HS-5 (cell line): ENCODE measurements at places on chromosomes 5 and 9.

GRCh38 chr5:32055891-32056866 is 117.9 kb downstream of the GOLPH3 start:
- DNase-seq = no peak

- DNase-seq = no peak
Observed at GRCh38 chr5:133381041-133381440, 231.3 kb downstream of the FSTL4 start.

DNA sequence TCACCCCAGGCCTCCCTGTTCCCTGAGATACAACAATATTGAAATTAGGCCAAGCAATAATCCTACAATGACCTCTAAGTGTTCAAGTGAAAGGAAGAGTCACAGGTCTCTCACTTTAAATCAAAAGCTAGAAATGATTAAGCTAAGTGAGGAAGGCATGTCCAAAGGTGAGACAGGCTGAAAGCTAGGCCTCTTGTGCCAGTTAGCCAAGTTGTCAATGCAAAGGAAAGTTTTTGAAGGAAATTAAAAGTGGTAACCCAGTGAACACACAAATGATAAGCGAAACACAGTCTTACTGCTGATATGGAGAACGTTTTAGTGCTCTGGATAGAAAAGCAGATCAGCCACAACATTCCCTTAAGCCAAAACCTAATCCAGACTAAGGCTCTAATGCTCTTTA is 39.8 kb downstream of the PTAR1 start:
- DNase-seq = no peak

DNA sequence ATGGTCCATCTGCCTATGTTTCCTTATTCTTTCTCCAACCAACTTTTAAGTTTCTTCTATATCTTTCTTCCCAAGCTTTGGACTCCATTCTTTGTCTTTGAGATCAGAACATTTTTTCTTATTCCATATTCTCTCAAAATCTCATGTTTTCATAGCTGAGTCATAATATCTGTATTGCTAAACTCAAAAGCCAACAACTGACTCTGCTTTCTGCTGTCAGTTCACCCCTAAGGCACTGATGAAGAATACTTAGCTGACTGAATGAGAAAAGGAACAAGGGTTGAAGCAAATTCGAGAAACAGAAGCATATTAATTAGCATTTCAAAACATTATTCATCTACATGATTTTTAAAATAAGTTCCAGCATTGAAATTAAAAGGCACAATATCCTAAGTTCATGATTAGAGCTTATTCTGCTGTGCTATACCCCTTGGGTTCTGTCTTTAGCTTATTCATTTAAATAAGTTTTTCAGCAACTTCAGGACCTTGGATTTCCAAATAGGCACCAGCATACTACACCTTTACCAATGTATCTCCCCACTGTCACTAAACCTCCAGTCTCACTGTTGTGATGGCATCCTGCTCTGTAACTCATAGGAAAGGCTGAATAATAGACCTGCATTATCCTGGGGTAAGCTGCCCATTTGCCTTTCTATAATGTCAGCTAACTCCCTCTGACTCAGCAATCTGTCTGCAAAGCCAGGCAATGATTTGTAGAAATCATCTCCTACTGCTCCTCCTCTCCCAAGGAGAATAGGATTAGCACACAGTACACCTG is 49.9 kb upstream of the C5orf46 start:
- no peak for DNase-seq

GRCh38 chr5:146032911-146033310 is 72.5 kb downstream of the PLAC8L1 start:
- no peak for DNase-seq

- DNase-seq = no peak
Observed at GRCh38 chr5:176788091-176788490, 22.3 kb upstream of the UNC5A start.

DNA sequence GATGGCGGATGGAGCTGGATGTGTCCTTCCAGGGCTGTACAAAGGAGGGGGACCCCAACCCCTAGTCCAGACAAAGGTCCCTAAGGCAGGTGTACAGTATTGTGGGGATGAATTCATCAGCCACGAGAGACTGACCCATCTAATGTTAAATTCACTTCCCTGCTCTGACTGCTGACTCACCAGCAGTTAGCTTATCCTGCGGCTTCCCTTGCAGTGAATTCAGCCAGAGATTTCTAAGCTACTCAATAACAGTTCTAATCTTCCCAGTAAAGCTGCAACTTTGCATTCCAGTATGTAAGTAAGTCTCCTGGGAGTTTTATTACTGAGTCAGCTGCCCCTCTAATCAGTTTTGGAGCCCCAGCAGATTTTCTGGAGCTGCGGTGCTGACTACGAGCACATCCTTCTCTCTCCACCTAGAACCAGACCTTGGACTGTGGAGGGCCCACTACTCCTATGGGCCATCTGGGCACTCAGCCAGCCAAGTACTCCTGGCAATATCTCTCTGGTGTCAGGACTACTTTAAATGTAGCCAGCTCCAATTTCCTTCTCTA is 16.1 kb downstream of the B4GALT1 start:
- peak; percentile 91 for DNase-seq

GRCh38 chr5:155303120-155303519 is 289.6 kb downstream of the KIF4B start:
- no peak for DNase-seq

DNA sequence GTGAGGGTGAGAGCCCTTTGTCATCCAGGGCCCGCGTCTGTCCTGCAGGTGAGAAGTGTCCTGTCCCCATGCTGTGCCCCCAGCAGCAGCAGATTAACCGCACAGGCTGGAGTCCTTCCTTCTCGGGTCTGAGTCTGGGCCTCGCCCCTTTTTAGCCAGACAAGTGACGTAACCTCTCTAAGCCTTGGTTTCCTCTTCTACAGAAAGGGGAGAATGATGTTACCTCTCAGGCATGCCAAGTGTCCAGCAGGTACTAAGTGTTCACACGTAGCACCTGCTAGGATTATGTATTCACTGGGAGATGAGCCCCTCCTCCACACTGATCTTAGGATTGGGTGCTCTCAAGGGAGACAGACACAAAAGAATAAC is 6.9 kb downstream of the NEURL1B start:
- DNase-seq = no peak

DNA sequence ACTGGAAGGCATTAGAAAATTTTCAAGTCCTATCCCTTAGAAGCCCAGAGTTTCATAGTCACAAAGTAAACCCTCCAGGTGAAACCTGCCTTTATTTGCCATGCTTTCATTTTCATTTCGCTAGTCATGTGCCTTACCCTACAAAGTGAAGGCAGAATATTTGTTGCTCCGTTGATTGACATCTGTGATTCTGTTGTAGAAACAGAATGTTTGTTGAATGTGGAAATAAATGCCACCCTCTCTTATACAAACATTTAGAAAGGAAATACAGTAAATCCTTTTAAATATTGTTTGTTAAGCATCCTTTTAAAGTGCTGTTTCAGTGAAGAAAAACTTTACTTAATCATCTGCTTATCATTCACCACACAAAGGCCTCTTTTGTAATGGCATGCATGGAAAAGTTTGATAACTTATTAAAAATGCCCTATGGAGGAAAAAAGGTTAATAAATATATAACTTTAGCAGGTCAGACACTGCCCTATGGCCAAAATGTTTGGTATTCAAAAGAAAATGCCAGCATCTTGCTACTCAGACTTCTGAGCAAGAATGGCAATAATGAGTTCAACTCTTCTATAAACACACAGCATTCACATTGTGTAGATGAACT is 34.3 kb upstream of the CAST start:
- DNase-seq = no peak

DNA sequence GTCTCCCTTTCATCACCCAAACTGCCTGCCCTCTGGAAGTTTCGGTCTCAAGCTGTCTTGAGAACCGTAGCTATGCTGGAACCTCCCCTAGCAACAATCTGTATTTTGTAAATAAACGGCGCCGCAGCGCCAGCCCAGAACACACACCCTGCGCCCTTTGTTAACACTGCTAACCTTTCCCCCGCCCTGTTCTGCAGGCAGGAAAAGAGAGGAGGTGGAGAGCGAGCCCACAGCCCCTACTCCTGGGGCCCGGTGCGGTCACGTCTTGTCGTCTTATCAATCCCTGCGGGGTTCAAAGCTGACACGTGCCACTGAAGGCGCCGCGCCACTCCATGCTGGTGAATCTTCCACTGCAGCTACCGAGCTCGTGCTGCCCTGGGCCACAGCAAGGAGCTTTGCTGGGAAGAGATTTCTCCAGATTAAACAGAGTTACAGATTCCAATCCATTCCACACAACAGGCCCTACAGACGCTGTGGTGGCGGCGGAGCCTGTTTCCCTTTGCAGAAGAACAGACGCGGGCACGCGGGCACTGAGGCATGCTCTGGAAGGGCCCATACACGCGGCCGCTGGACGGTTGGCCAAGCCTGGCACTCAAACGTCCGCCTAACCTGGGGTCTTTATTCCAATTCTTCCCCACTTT is 25.3 kb downstream of the ZDHHC11B start:
- DNase-seq = no peak

DNA sequence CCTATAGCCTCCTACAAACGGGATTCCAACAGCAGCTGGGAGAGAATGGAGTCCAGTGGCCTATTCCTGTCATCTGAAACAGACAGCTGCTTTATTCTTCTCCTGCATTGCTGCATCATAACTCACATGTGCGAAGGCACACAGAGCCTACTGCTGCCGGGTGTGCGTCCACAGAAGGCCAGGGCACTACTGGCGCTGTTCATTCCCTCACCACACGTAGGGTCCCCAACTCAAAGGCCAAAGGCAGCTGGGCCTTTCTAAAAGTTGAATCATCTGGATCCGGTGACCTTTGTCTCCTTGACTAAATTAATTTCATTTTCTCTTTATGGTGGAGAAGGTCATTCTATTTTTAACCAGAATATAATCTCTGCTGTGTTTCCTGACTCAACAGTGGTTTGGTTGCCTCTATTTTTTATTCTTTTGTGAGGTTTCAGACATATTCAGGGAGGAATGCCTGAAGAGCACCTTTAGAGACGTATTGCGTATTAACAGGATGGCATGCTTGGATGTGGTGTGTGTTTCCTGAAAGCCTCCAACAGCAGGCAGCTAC is 10.8 kb upstream of the SPATA24 start:
- no peak for DNase-seq

- no peak for DNase-seq
Observed at GRCh38 chr9:100426189-100426529, 784 bp upstream of the MSANTD3 start.

GRCh38 chr9:79883073-79883645 is 311.4 kb downstream of the TLE4 start:
- no peak for DNase-seq

- DNase-seq = no peak
Observed at GRCh38 chr5:28967848-28968247, 1929.5 kb upstream of the CDH9 start.

- no peak for DNase-seq
Observed at GRCh38 chr9:107874591-107875369, 385.2 kb upstream of the KLF4 start.

DNA sequence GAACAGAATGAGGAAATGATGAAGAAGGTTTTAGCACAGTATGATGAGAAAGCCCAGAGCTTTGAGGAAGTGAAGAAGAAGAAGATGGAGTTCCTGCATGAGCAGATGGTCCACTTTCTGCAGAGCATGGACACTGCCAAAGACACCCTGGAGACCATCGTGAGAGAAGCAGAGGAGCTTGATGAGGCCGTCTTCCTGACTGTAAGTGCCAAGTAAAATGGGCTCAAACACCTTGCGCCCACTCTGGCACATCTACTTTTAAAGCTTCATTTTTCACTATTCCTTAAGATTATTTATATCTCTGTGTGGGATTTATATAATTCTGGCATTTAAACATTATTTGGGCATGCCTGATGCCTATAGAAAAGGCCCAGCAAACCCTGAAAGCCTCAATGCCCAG is 55.6 kb downstream of the CMYA5 start:
- no peak for DNase-seq

GRCh38 chr9:92657296-92658094 is 12.4 kb downstream of the IPPK start:
- DNase-seq = no peak

DNA sequence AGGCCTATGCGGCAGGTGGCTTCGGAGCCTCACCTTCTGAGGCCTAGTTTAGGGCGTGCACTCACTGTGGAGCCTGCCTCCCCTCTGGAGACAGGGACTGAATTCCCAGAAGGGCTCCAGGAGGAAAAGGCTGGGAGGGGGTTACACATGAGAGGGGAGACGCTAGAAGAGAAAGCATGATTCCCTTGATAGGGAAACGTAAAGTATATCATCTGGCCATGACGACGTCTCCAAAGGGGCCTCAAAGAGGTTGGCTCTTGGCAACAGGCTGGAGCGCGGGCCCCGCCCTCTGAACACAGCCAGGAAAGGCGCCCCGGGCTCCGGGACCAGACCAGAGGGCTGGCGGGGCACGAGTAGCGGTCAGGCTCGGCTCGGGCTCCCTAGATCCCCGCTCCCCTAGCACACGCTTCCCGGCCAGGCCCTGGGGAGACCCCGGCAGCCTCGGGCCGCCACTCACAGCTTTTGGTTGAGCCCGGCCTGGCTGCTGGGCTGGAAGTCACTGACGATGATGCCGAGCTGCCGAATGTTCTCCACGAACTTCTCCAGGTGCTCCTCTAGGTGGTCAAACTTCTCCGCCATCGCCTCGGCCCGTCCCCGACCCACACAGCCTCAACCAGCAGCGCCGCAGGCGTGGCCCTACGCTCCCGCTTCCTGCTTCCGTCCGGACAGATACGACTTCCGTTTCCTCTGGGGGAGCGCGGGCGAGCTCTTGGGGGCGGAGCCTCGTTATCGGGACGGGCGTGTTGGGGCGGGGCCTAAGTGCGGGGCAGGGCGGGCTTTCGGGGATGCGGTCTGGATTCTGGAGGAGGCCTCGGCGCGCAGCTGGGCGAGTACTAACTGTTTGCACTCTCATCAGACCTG is at the start of gene MED10:
Gene MED10 (minus strand): TSS at position 643 of the 861 bp plus-strand sequence. CDS start 64 bp downstream, at position 579.
- DNase-seq = peak; percentile 83

- peak; percentile 53 for DNase-seq
Observed at GRCh38 chr9:114282926-114283325, 40.0 kb upstream of the ORM1 start.

- no peak for DNase-seq
Observed at GRCh38 chr5:5572010-5572865, 149.8 kb downstream of the ICE1 start.

GRCh38 chr5:149999359-149999758 is 1.1 kb downstream of the TIGD6 start:
- no peak for DNase-seq

- DNase-seq = no peak
Observed at GRCh38 chr5:131943916-131944315, 1.5 kb downstream of the MEIKIN start.

- DNase-seq = no peak
Observed at GRCh38 chr5:85646036-85646435, 971.7 kb upstream of the COX7C start.

DNA sequence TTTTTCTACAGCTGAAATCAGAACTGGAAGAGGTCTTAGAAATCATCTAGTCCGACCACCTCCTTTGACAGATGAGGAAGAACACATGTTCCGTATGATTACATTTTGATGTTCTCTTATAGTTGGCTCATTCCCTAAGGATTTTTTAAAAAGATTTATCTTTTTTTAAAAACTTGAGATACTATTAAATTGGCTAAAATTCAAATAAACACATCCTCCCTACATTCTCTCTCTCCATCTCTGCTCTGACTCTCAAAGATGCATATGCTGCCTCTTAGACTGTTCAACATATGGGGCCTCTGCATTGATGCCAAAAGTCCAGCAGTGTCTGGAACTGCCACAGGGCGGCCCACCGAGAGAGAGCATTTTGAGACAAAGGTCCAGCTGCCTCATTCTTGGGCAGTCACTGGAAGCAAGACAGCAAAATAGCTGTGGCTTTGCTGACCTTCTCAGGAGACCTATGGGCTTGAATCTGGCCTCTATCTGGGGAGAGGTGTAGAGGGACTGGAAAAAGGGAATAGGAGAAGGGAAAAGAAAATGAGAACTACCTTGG is 12.8 kb upstream of the TSSK1B start:
- no peak for DNase-seq
